ENCODE measurements at places on chromosomes 4 and X.

- no peak for DNase-seq
Measured at GRCh38 chr4:124964852-124965496, 252.4 kb upstream of the ANKRD50 start.

DNA sequence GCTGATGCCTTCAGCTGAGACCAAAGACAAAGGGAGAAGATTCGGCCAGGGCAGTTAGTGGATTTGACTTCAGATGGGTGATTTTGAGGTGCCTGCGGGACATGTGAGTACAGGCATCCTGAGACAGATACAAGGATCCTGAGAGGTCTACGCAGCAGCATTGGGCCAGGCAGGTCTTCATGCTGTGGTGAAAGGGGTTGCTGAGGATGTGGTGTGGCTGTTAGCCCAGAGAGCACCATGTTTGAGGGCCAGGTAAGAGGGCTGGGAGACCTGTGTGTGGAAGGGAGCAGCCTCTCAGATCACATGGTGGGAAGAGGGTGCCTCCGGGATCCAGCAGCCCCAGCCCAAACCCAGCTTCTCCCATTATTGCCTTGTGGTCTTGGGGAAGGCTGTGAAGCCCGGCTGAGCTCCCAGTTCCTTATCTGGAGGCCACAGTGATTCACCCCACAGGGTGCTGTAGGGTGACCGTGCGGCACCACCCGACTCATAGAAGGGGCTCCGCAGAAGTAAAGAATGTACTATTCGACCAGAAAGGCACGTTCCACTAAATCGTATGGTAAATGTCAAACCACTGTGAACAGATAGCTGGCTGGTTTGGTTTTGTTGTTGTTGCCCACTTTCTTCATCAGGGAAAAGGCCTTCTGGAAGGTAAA is 27.7 kb upstream of the TADA2B start:
- DNase-seq, result no peak

DNA sequence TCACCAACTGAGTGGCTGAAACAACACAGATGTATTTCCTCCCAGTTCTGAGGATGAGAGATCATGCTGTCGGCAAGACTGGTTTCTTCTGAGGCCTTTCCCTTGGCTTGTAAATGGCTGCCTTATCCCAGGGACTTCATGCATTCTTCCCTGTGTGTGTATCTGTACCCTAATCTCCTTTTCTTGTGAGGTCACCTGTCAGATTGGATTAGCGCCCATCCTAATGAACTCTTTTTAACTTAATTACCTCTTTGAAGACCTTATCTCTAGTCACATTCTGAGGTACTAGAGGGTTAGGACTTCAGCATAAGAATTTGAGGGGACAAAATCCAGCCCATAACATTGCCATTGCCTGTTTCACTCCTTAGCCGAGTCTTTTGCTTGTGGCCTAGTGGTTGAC is 59.5 kb upstream of the TMEM150C start:
- DNase-seq, result no peak

GRCh38 chrX:153651540-153652079 is 4.6 kb downstream of the DUSP9 start:
- no peak for DNase-seq

DNA sequence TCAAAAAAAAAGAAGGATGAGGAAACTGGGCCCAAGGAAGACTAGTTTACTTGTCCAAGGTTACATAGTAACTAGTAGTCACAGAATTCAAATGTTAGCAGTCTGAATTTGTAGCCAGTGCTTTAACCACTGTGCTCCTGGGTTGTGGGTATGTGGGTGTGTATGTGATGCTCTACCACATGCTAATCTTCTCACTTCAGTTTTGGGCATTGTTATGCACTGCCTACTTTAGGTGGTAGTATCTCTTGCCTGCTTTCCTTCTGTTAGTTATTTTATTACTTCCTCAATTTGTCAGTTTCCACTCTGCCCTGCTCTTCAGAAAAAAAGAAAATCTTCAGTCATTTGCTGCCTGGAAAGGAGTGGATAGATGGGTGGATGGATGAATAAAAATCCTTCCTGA is 219.2 kb downstream of the RPA4 start:
- DNase-seq, result no peak

DNA sequence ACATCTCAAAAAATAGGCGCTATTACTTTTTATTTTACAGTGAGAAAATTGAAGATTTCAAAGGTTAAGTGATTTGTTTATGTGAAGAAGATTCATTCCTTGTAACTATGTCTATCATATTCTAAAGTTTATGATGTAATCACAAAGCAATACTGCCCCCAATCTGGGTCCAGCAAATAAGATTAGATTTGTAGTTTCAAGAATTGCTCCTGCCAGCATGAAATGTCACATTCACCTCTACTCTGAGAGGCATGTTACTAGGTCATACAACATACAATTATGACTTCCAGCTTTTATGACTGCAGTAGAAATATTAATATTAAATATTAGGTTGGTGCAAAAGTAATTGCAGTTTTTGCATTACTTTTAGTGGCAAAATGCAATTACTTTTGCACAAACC is 976.2 kb downstream of the FSTL5 start:
- DNase-seq, result no peak

DNA sequence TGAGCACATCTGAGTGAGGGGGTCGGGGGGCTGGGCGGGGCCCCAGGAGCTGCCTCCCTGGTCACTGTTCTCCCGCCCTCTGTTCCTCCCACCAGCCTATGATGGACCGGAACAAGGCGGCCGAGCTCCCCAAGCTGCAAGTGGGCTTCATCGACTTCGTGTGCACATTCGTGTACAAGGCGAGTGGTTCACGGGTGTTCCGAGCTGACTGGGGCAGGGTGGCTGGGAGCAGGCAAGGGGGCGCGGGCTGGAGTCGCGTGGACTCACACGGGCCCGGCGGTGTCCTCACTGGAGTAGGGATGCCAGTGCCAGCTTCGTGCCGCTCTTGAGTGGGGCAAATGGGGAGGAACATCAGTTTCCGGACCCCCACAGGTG is 7.7 kb downstream of the ATP5ME start:
- DNase-seq, result no peak

DNA sequence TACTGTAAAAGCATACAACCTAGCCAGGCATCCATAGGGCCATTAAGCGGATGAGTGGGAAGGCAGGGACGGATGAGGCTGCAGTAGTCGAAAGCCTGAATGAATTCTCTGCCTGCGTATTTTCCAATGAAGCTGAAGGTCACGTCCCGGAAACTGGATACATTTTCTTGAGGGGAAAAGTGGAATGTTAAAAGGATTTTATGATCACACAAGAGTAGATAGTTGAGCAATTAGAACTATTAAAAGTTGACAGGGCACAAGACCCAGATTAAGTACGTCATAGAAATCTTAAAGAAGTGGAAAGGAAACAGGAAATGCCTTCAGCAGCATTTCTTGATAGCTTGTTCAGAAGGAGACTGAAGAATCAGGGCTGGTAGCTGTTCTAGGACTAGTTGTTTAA is 98.3 kb upstream of the CXXC4 start:
- DNase-seq, result no peak

Measured in urothelium cell line (cell line).